ENCODE measurements at places on chromosomes 6 and 20.

- no peak for DNase-seq
These were observed 10.7 kb downstream of the SOD2 start for GRCh38 chr6:159682295-159682694.

DNA sequence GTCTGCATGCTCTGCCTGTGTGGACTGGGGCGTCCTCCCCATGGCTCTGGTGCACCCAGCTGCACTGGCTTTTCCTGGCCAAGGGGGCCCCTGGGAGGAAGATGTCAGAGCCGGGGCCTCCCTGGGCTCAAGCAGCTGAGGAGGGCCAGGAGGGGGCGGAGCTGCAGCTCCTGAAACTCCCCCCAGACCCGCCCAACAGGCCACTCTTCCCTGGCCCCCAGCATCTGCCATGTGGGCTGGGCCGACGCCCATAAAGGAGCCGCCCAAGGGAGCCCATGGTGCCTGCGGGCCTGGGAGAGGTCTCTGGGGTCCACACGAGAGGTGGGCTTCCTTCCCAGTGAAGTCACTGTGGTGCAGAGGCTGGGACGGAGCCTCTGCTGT, 4.0 kb downstream of the RBBP8NL start:
- DNase-seq = no peak

DNA sequence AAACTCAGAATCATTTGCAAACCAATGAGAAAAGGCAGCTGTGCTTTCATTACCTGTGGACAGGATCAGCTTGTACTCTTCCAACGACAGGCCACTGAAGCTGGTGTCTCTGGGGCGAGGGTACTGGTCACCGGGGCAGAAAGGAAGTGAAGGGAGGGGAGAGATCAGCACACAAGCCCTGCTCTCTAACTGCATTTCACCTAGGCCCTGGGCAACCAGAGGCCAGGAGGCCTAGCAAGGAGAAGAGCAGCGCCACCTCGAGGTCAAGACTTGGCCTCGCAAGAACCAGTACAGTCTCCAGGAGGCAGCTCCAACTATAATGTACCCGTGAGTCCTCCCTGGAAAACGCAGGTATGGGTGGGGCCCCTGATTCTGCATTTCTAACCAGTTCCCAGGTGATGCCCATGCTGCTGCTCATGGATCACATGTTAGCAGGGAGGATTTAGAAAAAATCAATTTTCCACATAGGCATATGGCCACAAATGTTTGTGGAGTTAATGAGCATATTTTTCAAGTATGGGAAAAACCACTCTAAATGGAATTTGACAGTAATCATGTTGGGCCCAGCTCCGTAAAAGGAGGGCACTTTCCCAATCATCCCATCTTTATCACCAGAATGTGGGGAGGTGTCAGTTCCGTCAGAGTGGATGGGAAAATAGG, 11.0 kb downstream of the UQCC2 start:
- peak; percentile 60 for DNase-seq

DNA sequence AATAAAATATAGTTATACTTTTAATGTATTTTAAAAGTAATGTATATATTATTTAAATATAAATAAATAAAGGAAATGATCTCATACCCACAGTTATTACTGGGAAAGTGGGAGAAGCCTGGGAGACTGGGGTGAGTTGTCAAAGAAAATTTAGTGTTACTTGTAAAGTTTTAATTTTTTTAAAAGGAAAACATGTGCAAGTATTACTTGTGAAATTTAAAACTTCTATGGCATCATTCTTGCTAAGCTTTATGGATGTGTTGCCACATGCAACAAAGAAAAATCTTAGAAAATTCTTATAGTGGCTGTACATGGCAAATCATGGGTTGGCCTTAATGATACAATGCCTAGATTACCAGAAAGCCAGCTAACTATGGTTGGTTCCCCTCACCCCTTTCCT, 194.0 kb upstream of the KCNK16 start:
- DNase-seq = no peak

GRCh38 chr6:79525272-79526100, 11.7 kb downstream of the LCA5 start:
- DNase-seq = no peak

GRCh38 chr6:109315341-109316110, 66.7 kb downstream of the CD164 start:
- no peak for DNase-seq

- DNase-seq = no peak
These were observed at the start of gene SLC17A2 for GRCh38 chr6:25930532-25931410. TSS of gene SLC17A2 (minus strand) at chr6:25930691. CDS start at chr6:25925796, 4,895 bp downstream.

DNA sequence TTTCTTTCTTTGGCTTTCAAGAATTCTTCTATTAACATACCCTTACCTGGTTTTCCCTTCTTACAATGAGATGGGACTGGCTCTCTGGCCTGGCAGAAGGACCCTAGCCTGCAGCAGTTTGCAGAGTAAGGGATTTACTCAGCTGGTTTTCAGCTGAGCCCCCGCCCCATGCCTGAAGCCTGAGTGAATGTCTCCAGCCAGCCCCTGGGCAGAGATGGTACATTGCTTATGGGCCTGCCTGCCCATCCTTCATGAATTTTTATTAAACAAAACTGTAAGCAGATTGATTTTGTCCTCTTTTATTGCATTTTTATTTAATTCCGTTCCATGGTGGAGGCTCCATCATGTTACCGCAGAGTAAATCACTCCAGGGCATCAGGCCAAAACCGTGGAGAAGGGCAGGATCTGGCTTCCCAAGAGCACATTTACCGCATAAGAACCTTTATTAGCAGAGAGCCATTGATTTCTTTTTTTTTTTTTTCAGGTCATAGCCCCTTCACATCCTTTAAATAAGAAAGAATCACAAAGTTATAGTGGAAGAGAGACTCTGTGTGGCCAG, 316.2 kb downstream of the DHX35 start:
- no peak for DNase-seq

GRCh38 chr6:101847690-101848089, 454.2 kb downstream of the GRIK2 start:
- DNase-seq = no peak

GRCh38 chr6:18203786-18204185, 48.6 kb downstream of the KDM1B start:
- DNase-seq = no peak

DNA sequence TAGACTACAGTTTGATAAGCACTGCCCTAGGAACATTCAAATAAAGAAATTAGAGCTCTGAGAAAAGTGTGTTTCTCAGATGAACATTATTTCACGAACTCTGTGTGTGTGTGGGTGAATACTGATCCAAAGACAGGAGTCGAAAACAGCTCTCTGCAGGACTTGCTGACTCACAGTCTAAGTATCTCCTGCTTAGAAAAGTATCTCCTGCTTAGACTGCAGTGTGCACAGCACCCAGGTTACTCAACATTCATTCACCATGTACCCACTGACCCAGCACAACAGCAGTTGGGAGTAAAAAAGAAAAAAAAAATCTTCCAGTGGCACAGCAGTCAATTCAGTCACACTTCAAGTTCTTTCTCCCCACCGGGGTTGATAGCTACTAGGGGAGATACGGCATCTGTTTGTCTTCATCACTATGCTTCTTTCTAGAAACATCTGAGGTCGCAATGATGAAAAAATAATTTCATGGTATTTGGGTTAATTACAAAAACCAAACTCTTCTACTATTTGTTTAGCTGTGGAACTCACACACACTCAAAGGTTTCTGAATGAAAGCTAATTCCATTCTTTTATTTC, 48.0 kb downstream of the GCLC start:
- DNase-seq = no peak

- peak; percentile 23 for DNase-seq
These were observed at the start of gene PCK1 for GRCh38 chr20:57560554-57561355. TSS of gene PCK1 (plus strand) at chr20:57561110. CDS start at chr20:57561412, 302 bp downstream.
